ENCODE measurements at places on chromosomes 3 and 15.

- no peak for DNase-seq
Measured at GRCh38 chr15:74007820-74008371, 13.4 kb downstream of the PML start.

DNA sequence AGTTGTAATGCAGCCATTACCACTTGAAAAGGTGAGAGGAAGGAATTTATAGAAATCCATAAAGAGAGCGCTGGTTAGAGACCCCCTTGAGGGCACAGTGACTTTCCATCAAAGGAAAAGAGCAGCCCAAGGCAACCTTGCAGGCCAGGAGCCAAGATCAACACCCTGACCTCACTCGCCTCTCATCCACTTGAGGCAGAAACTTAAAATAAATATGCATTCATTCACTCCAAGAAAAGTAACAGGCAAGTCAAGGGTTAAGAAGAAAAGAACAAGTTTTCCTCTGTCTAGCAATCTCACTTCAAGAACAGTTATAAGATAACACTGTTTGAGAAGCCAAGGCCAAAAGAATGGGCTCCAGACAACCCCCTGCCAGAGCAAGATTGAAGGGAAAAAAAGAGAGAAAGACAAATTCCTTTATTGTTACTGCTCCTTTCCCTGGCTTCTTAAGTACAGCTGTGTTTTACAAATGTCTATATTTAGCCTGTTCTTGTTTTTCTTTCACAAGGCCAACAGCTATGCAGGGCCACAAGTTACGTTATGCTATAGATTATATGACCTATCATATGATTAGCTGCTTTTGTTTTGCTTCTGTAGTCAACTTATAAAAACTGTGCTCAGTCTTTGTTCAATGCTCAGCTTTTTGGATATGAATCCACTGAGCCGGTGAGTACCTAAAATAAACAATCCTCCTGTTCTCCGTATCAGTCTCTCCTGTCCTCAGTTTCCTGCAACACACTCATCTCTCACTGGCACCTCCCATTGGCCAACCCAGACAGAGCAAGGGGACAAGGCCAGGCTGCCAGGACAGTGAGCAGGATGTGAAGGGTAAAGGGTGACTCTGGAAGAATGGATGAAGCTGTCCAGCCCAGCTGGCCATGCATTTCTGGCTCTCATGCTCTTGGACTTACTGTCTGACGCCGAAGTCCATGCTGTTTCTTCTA lies 15.8 kb upstream of the SSUH2 start:
- DNase-seq, result peak; percentile 43

DNA sequence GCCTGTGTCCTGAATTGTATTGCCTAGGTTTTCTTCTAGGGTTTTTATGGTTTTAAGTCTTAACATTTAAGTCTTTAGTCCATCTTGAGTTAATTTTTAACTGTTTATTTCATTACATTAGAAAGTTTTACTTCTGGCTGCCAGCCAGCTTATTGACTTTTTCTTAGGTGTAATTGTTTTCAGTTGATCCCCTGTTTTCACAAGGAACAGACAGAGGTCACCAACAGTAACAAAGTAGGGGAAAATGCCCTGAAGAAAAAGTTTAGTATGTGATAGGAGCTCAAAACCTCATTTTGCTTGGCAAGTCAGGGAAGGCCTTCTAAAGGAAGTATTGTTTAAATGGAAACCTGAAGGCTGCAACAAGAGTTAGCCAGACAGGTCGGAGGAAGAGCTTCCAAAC lies 10.4 kb downstream of the WDR48 start:
- DNase-seq, result no peak

DNA sequence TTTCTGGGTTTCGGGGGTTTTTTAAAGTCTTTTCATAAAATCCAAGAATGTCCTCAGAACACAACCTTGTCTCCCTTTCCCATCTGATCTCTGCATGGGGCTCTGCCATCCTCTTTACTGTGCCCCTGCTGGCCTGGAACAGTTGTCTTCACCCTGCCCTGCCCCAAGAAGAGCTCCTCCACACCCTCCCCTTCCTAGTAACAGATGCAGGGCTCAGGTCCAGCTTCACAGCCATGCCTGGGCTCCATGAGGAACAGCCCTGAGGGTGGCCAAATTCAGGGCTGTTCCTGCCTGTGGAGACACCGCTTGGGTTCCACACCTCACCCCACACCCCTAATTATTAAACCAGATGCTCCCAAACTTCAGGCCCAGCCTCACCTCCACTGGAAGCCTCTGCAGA lies 12.9 kb upstream of the ULK3 start:
- DNase-seq, result no peak

- DNase-seq, result no peak
Measured at GRCh38 chr3:172546105-172546504, 22.9 kb upstream of the TNFSF10 start.

GRCh38 chr3:152256851-152257562 lies 11.7 kb upstream of the MBNL1 start:
- no peak for DNase-seq

- DNase-seq, result no peak
Measured at GRCh38 chr15:87716422-87716821, 540.1 kb downstream of the NTRK3 start.

GRCh38 chr3:41478278-41478677 lies 279.0 kb downstream of the CTNNB1 start:
- no peak for DNase-seq

DNA sequence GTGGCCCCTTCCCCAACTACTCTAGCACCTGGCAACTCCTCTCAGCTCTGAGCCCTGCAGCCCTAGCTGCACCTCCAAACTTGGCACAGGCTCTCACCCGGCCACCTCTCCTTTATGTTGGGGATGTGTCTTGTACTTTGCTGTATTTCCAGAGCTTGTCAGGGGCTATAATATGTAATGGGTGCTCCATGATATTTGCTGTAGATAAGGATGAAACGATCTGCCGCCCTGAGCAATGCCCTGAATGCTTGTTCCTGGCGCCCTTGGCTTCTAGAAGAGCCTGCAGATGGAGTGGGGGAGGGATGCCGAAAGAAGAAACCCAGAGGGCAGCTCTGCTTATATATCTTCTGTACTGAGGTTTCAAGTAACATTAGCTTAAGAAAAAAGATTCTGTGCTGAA lies 35.9 kb upstream of the ZBTB38 start:
- no peak for DNase-seq

Measured in spinal cord (tissue), 10 donors.